ENCODE measurements at places on chromosomes 6 and 20.

DNA sequence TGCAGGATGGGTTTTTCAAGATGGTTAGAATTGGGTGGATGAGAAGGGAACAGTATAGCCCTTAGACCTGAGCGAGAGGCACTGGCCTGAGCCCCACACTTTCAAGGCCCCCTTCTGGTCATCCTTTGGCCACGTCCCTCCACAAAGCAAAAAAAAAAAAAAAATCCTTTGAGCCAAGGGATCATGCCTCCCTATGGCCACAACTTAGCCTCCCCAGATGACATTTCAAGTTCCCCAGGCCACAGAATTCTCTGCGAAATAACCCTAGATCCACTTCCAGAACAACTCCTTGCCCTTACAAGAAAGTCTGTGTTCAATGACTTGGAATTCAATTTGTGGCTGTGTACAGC is 30.4 kb downstream of the ELOVL2 start:
- no peak for DNase-seq

DNA sequence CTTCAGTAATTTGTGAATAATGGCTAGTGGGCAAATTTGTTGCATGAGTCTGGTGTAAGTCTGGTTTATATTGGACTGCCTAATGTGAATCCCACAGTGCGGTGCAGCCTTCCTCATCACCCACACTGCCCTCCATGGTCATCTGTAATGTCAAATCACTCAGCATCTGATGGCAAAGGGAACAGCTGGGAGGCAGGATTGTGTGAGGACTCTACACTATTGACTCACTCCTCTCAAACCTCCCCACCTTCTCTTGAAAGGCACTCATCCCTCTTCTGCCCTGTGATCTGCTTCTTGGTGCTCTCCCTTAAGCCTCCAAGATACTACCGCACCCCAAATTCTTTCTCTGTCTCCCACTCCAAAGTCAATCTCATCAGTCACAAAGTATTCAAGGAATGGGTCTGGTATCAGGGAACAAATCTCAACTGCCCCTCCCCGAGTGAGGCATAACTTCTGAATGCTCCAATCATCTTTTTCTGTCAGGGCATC is 146.0 kb upstream of the BEND6 start:
- DNase-seq = no peak

DNA sequence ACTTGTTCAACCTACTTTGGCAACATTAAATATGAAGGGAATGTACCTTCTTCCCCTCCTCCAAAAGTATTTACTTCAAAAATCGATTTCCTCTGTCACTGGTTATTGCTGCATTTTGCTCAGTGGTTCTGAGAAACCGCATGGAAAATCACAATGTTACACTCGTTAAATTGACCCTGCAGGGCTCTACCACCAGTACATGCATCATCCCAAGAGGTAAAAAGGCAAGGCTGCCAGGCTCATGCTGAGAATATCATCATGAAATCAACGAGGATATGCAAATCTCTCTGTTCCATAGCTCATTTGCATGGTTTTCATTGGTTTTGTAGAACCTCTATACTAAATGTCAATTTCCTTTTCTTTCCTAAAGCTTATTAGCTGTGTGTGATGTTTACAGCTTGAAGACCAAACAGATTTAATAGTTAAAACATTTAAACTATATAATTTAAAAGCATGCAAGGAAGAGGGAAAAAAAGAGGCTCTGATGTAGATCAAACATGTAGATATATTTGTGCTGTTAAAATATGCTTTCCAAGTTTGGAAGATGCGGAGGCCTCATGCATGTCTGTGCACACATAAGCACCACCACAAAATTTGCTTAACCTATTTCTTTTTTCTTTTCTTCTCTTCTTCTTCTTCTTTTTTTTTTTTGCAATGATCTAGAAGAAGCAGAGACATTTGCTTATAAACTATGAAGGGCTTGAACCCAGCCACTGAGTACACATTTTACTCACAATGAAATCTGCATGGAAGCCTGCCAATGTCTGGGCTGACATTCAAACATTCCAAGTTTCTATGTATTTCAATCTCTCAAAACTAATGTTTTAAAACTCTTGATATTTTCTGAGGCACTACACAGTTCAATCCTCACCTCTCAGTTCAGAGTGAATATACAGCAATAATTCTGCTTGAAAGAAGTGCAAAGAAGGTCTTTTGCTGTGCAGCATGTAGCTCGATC is 194.0 kb downstream of the GMPR start:
- peak; percentile 28 for DNase-seq

DNA sequence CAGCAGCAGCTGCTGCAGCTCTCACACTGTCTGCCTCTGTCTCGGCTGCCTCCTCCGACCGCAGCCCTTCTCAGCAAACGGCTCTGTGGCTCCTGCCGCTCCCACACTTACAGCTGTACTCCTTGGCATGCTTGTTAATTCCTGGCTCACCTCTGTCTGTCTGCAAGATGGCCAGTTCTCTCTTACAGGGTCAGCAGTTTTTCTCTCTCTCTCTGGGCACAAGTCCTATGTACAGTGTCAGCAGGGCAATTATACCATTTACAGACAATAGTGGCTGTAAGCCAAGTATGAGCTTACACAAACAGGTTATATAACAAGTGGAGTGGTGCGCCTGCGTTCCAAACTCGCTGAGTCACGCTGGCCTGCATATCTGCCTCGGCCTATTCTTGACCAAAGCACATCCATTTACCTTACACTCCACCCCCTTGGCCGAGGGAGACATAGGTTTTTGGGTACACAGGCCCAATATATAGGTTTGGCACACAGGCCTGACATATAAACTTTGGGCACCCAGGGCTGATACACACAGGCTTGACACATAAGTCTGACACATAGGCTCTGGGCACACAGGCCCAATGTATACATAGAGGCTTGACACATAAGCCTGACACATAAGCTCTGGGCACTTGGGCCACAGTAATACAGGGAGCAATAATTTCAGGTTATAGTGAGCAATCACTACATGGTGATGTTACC is 4.4 kb downstream of the ZKSCAN3 start:
- DNase-seq = peak; percentile 90

DNA sequence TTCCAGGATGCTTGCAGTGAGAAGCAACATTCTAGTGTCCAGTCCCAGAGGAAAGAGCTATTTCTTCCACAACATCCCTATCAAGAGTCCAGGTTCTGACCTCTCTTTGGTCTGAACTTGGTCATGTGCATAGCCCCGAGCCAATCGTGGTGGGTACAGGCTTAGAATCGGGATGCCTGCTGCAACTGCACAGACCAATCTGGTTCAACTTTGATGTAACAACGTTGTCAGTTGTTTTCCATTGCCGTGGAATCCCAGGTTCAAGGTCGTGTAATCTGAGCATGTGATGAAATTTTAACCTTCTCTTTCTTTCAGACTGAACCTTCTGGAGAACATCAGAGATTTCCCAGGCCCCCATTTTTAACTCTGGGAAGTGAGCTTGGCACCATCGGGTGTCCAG is 130.5 kb downstream of the ANKRD60 start:
- DNase-seq = no peak

- DNase-seq = no peak
Measured at GRCh38 chr6:117495425-117495824, 13.0 kb downstream of the DCBLD1 start.
